ENCODE measurements at places on chromosomes 5 and 9.

DNA sequence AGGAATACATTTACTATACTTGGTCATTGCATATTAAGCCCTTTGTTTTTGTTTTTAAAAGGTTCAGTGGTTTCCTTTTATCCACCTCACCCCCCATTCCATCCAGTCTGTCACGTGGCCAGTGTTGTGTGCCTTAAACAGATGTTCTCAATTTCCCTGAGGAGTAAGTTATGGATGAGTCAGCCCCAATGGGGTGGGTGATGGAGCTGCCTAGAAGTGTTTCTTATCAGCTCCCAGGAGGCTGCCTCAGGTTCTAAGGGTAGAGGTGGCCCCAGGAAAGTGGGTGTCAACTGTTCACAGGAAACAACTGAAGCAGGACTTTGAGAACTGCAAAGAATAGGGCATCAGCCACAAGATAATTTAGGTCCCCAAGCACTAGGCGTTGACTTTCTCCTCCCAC lies 41.1 kb downstream of the ACTBL2 start:
- DNase-seq = no peak

- DNase-seq = no peak
Observed at GRCh38 chr5:137997726-137998213, 35.1 kb downstream of the FAM13B start.

- DNase-seq = no peak
Observed at GRCh38 chr9:33220681-33221567, 19.0 kb upstream of the SPINK4 start.

- no peak for DNase-seq
Observed at GRCh38 chr5:168908207-168908606, 329.0 kb upstream of the PANK3 start.

- DNase-seq = peak; percentile 71
Observed at GRCh38 chr5:54905942-54906537, 79.4 kb downstream of the ESM1 start.

GRCh38 chr5:57817001-57817453 lies 334.4 kb upstream of the ACTBL2 start:
- no peak for DNase-seq

GRCh38 chr9:20378851-20379250 lies 243.4 kb downstream of the MLLT3 start:
- DNase-seq = no peak

- no peak for DNase-seq
Observed at GRCh38 chr5:131984956-131985665, 26.3 kb downstream of the ACSL6 start.

DNA sequence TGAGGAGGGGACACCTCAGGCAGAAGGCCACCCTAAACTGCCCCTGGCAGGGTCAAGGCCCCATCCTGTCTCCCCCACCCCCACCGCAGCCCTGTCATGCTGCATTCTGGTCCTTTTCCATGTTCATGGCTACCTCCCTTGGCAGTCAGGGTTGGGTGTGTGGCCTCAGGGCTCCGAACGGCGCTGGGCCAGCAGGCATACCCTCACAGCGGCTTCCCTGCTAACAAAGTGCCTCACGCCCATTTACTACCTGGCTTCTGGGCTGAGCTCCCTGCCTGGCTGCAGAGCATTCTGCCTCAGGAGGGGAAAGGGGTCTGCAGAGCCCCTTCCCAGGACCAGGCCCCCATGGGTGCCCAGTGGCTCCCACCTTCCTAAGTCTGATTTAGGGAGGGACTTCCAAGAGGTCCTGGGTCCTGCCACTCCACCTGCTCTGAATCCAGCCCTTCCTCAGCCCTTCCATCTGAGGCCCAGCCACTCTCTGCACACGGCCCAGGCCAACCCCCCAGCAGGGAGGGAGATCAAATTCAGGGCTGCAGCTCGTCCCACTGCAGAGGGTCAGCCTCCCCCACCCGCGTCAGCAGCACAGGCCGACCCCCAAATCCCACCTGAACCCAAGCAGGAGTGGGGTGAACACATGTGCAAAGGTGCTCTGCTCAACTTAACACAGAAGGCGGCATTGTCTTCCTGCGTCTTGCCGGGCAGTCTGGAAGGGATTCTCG lies 115.9 kb upstream of the PHYKPL start:
- no peak for DNase-seq

DNA sequence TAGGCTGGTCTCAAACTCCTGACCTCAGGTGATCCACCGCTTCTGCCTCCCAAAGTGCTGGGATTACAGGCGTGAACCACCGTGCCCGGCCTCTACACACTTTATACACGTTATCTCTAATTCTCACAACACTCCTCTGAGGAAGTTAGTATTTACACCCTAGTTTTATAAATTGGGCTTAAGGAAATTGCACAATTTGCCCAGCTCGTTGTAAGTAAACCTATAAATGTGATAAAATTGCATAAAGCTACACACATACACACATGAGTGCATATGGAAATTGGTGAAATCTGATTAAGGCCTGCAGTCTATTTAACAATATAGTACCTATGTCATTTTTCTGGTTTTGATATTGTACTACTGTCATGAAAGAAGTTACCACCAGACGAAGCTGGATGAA lies 4.4 kb upstream of the SLC4A9 start:
- DNase-seq = no peak

- DNase-seq = no peak
Observed at GRCh38 chr9:127185181-127185580, 62.7 kb upstream of the ANGPTL2 start.

DNA sequence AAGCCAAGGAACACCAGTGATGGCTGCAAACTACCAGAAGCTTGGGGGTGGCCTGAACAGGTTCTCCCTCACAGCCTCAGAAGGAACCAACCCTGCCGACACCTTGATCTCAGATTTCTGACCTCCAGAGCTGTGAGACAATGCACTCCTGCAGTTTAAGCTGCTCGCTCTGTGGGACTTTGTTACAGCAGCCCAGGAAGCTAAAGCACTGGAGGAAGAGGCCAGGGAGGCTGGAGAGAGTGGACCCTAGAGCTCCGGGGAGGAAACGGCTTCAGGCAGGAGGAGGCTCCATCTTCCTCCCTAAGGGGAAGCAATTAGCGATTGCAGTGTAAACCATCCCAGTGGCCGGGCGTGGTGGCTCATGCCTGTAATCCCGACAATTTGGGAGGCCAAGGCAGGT lies 25.1 kb downstream of the BARX1 start:
- DNase-seq = no peak

DNA sequence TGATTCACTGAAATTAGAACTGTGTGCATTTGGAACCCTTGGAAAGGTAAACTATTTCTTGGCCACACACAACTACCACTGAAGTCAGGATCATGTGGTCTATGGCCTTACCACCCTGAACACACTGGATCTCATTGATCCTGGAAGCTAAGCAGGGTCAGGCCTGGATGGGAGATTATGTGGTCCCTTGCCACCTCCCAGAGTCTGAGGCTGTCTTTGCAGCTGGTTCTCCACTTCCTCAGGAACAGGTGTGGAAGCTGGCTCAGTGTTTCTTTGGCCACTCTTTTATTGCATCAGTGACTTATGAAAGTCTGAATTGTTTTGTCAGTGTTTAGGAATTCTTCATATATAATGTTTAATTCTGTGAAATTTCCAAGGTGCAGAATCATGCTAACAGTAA lies 89.2 kb downstream of the TEK start:
- DNase-seq = no peak

- DNase-seq = no peak
Observed at GRCh38 chr9:99336531-99336930, 114.4 kb downstream of the SEC61B start.

DNA sequence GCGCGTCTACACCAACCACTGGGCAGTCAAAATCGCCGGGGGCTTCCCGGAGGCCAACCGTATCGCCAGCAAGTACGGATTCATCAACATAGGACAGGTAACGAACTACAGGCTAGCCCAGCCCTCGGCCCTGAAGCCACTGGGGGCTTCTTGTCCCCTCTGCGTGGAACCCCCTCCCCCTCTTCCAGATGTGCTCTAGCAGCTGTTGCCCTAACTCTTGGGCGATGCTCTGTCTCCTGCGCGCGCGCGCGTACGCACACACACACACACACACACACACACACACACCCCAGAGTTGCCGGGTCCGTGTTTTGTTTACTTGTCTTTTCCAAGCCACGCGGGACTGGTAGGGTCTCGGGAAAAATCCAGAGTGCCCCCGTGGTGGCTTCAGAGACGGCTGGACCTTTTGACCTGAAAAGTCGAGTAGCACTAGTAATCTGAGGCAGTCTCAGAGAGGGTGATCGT lies 836 bp downstream of the PCSK5 start:
- DNase-seq = peak; percentile 40

DNA sequence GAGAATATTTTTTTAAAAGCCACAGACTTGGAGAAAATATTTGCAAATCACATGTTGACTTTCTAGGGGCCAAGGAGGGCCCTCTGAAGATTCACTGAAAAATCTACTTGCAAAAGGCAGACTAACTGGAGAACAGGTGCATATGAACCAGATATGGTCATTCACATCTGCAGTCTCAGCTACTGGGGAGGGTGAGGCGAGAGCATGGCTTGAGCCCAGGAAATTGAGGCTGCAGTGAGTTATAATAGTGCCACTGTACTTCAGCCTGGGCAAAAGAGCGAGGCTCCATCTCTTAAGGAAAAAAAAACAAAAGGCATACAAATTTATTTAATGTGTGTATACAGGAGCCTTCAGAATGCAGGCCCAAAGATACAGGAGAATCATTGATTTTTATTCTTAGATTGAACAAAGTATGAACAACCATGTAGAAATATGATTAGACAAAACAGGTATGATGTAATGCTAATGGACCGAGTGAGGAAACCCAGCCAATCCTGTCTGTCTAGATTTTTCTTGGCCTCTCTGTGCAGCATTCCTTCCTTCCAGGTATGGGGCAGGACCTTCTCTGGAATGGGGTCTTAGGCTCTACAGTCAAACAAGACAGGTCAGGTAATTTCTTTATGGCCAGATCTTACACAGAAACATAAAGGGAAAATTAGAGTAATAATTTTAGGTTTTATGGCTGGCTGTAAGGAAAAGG lies 15.3 kb upstream of the SLC27A6 start:
- DNase-seq = no peak

DNA sequence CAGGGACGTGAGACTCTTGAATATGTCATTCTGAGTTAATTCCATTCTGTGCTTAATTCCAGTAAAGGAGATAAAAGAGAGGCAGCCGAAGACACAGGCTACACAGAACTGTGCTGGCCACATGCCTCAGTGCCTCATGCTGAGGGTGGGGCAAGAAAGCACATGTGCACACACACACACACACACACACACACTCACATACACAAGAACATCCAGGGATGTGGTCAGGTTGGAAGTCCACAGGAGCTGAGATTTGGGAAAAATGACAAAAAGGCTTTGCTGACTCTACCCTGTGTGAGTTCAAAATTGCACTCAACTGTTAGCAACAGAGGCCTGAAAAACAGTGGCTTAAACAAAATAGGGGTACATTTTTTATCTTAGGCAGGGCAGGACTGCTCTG lies 40.5 kb downstream of the ALG2 start:
- no peak for DNase-seq

DNA sequence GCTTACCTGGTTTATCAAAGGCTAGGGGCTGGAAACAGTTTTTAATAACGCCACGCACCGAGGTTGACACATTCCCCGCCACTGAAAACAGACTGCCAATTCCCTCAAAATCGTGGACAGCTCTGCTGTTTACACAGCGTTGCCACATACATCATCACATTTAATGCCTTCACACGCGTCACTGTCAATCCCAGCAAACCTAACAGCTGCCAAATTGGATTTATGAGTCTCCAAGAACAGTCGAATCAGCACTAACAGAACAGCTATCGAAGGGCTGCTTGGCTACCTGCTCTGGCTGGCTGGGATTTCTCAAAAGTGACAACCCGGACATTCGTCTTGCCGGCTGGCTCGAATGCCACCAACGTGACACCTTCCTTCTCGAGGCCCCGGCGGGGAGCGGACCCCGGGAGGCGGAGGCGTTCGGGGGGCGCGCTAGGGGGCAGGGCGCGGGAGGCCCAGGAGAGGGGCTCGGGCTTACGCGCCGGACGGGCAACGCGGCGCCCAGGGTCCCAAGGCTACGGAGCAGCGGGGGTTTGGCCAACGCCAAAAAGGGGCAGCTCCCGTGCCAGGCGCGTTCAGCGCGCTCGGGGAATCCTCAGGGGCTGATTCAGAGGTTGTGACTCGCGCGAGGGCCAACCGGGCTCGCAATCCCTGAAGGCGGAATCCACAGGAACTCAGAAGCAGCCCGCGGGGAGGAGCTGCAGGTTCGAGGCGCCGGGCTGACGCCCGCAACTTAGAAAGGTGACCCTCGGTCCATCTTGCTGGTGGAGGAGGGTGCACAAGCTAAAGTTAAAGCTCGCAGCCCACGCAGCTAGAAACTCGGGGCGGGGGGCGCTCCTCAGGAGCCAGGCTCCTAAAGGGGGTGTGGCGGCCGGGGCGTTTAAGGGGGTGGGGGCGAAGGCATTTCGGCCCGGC lies 1.2 kb downstream of the CDC14B start:
- peak; percentile 3 for DNase-seq

DNA sequence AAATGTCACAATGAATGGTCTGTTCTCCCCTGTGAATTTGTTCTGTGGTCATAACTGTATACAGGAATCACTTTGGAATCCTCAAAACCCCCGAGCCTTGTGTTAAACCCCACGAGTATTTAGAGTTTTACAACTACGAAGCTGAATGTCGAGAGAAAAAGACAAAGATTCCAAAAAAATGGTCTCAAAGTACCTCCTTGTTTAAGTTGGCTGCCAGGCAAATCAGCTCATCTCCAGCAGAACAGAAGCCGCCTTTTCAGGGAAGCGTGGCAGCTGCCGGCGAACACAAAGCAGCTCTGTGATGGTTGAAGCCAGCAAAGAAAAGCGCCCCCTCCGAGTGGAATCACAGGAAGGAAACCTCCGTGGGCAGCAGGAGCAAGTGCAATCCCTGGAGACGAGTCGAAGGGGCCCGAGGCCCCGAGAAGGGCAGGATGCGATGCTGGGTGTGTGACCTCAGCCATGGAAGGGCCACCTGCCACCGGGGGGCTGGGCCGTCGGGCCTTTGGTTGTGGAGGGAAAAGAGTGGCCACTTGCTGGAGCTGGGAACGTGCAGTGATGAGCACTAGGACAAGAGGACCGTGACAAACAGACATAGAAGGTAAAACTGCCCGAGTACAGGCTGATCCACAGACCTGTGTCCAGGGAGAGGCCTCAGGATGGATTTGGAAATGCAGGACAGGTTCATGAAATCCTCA lies 706.4 kb downstream of the SEMA5A start:
- DNase-seq = no peak

- no peak for DNase-seq
Observed at GRCh38 chr9:25913806-25914205, 235.6 kb upstream of the TUSC1 start.

DNA sequence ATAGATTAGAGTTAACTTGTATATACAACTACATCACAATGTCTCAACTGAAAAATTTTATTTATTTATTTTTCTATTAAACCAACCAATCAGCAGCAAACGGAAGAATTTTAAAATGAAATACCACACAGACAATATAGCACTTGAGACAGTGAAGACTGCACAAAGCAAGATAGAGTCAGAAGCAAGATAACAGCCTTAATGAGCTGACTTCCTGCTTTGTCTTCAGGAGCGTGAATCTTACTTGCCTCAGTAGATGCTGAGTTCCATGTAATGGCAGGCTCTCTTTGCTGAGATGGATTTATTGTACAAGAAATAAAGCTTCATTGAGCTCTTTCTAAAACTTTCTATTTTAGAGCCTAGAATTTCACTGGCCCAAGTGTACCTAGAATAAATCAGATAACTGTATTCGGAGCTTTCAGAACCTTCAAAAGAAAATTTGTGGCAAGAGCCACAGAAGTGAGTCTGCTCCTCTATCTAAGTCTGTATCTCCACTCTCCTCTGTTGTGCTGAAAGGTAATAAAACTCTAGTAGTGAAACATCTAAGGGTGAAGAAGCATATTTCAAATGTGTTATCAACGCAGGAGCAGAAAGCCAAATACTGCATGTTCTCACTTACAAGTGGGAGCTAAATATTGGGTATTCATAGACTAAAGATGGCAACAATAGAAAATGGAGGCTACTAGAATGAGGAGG lies 83.3 kb upstream of the ANKRD55 start:
- DNase-seq = no peak

GRCh38 chr5:2569176-2569575 lies 182.3 kb downstream of the IRX2 start:
- no peak for DNase-seq
